Upper lobe of right lung (tissue), 1 donor: ENCODE measurements at places on chromosomes 7 and 10.
A peak's percentile ranks its signal among the peaks of the same experiment; 100 is the strongest.

GRCh38 chr10:72953687-72954086 lies 919 bp downstream of the PLA2G12B start:
- DNase-seq, result no peak

DNA sequence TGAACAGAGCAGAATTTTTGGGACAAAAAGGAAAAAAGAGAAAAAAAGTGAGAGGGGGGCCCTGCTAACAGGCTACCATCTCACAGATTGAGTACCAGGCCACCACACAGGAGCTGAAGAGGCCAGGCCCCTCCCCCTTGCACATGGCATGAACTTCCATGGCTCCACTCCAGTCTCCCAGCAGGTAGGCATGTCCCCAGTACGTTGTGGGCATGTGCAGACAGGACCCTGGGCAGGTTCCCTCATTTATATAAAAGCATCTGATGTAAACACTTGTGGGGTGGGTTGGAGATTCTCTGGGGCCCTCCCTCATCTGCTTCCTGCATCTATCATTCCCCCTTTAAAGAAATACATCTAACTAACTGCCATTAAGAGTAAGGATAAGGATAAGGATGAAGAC lies 45.0 kb upstream of the AKR1C1 start:
- DNase-seq, result no peak

- DNase-seq, result no peak
Measured at GRCh38 chr10:110343947-110344346, 39.2 kb upstream of the SMNDC1 start.

DNA sequence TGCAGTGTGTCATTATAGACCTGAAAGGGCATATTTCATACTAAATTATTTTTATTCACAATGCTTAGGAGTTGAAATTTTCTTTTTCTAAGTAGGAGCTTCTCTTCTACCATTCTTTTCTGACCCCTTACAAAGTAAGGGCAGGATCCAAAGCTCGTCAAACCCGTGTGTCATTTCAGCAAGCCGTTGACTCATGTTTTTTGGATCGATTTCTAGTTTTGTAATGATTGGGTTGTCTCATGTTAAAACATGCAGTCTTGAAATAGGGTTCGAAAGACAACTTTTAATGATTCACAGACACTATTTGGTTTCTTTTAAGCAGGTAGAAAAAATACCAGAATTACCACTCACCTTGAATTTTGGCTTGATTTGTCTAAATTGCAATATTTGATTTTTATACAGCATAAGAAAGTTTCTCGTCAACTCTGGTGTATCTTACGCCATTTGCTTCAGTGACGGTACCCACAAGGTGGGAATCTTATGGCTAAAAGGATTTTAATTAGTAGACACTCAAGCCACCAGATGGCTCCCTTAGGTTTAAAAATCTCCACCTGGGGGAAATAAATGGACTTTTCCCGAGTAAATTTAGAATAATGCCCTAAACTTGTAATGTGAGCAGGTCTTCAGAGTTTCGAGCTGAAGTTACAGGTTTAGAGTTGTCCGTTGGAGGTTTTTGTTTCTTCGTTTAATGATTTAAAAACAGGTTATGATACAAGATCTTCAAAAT lies 283.4 kb downstream of the CCDC3 start:
- DNase-seq, result no peak

- DNase-seq, result no peak
Measured at GRCh38 chr7:139180700-139181311, 50.2 kb upstream of the UBN2 start.

DNA sequence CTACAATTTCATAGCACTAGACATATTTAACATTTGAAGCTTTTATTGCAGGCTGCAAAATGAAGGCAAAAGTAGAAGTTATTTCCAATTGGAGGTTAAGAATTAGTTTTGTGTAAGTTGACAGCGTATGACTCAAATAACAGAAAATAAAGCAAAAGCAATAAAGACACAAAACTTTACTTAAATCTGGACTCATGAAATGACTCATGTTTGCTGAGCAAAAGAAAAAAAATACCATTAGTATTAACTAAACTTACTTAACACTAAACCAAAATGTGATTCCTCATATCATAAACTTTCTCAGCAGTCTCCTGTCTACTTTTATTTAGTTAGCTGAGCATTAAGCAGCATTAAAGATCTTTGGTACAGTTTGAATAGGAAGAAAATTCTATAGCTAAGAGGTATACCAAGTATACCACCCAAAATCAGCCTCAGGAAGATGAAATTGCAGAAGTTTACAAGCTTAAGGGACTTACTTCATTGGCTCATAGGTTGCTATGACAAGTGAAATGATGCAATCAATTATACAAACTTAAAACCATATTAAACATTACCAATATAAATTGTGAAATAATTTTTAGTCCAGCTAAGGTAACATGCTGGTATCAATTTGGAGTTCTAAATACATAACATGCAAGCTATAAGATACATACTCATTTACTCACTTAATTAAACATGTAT lies 1131.4 kb downstream of the XPNPEP1 start:
- DNase-seq, result no peak

DNA sequence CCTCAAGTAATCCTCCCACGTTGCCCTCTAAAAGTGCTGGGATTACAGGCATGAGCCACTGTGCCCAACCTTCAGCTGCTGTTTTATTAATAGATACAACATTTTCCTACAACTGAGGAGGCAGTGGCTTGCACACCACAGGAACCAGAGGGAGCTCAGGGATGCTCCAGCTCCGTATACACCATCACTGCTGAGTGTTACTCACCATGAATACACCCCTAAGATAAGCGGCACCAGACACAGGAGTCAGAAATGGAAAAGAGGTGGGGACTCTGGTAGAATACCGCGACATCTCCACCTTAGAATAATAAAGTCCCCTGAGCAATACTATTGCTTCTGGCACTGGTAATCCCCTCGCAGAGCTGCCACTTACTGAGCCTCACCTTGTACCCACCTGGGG lies 68.7 kb upstream of the PDLIM1 start:
- no peak for DNase-seq

GRCh38 chr10:123766012-123766411 lies 99.9 kb downstream of the GPR26 start:
- DNase-seq, result no peak

GRCh38 chr7:147915781-147916180 lies 674.8 kb upstream of the C7orf33 start:
- no peak for DNase-seq

DNA sequence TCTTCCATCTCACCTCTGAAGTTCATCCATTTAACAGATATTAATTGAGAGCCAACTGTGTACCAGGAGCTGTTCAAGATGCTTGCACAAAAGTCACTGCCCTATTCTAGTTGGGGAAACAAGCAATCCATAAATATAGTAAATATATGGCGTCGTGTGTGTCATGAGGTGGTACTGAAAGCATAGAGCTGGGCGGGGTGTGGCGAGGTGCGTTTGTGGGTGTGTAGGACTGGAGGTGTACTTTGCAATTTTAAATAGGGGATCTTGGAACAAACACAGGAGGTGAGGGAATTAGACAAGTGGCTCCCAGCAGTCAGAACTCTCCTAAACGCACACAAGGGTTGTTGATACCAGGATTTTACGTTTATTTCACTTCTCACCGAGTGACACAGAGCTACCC lies 490 bp upstream of the ZNF239 start:
- DNase-seq, result no peak

DNA sequence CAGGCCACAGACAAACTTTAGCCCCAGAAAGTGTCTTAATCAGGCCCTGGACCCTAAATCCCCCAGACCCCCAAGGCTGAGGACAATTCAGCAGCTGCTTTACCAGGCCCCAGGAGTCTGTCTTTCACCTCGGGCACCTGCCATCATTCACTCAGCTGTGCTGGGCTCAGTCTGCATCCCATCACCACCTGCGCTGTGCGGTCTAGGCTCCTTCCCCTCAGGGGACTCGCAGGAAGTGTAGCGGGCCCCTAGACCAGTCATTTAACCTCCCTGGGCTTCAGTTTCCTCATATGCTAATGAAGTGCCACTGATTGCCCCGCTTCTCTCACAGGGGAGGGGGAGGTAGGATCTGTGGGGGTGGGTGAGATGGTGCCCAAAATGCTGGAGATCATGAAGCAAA lies 76.4 kb upstream of the ZMIZ1 start:
- no peak for DNase-seq

- DNase-seq, result peak; percentile 71
Measured at GRCh38 chr10:84613336-84614021, 285.1 kb downstream of the CCSER2 start.
